ENCODE measurements at places on chromosomes 6 and 20.

DNA sequence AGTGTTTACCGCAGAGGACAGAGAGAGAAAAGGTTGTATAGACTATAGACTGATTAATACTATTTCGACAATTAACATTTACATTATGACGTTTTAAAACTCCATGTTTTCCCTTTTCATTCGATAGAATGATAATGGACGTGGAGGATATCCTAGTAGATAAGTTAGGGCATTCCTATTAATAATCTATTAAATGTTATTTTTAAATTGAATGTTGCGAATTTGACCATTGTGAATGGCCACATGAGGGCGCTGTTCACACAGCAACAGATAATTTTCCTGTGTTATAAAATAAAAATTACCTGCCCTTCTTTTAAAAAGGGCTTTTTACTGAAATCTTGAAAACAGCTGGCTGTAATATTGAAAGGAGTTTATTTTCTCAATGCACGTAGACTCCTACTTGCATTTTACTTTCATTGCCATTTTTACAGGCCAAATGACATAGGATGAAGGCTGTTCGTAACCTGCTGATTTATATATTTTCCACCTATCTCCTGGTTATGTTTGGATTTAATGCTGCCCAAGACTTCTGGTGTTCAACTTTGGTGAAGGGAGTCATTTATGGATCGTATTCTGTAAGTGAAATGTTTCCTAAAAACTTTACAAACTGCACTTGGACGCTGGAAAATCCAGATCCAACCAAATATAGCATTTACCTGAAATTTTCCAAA, 3.3 kb downstream of the ADGRB3 start:
- DNase-seq = peak; percentile 34

GRCh38 chr6:122657601-122658000, 47.4 kb downstream of the PKIB start:
- no peak for DNase-seq

GRCh38 chr20:53522696-53523095, 70.9 kb downstream of the ZNF217 start:
- no peak for DNase-seq

DNA sequence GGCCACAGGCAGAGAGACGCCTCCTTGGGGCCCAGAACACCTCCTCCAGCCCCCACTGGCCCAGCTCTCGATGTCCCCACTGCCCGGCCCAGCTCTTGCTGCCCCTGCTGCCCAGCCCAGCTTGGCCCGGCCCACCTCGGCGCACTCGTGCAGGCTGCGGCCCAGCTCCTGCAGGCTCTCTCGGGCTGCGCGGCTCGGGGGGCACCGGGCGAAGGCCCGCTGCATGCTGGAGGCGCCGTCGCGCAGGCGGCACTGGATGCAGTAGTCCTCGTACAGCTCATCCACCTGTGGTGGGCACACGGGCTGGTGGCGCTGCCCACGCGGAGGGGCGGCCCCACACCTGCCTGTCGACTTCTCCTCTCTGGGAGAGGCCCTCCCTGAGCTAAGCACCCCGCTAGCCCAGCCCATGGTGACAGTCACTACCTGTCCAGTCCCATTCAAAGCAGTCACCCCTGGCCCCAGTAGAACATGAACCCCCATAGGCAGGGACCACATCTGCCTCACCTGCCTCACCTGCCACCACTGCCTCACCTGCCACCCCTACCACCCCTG, 81.8 kb downstream of the RIPOR3 start:
- DNase-seq = no peak

DNA sequence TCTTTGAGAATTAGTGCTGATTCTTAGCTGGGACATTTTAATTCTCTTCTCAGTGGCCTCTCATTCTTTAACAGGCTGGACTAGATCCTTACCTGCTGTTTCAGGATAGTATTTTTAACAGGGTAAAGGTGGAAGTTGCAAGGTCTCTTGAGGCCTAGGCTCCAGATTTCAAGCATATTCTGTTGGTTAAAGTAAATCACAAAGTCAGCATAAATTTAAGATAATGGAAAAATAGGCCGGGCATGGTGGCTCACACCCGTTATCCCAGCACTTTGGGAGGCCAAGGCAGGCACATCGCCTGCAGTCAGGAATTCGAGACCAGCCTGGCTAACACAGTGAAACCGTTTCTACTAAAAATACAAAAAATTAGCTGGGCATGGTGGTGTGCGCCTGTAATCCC, 1149.0 kb downstream of the EPHA7 start:
- no peak for DNase-seq

DNA sequence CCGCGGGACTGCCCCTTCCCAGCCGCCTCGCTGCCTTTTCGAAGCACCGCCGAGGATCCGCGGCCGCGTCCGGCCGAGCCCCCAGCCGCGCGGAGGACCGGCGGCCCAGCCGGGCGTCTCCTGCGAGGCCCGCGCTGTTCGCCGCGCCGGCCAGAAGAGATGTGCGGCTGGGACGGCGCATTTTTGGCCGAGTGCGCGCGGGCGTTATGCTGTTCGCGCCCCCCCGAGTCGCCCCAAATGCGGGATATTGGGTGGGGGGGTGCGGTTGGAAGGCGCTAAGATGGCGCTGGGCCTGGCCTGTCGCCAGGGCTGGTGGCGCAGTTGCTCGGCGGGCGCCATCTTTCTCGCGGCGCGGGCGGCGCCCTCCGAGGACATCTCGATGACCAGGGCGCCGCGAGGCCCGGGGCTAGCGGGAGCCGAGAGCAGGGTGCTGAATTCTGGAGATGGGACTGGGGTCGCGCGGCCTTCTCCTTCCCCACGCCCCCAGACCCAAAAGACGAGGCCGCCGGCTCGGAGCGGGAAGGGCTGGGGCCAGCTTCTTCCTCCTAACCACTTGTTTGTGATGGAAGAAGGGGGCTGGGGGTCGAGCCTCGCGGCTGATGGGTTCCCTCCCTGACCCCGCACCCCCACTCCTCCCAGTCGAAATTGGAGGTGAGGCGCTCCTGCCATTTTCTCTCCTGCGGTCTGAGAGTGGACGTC, 1.5 kb downstream of the BICRAL start:
- peak; percentile 60 for DNase-seq

- no peak for DNase-seq
Observed at GRCh38 chr6:56913285-56914074, 41.4 kb upstream of the BEND6 start.

DNA sequence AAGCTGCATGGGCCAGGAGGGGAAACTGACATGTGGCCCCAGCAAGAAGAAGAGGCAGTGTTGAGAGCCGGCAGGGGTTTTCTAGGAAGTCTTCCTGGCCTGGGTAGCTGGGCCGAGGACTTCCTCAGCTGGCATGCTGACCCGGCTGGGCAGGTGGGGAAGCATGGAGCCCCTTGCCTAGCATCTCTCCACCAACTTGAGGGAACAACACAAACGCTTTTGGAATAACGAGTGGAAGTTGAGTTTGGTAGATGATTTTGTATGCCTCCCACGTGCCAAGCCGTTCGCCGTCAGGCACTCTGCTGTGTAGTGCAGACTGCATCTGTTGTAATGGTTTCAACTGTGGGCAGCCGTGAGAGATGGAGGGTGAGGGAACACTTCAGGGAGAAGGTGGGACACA, 7.3 kb downstream of the TMEM181 start:
- DNase-seq = no peak

Measured in tibial artery (tissue), 4 donors.